ENCODE measurements at places on chromosomes 11 and 22.
A peak's percentile ranks its signal among the peaks of the same experiment; 100 is the strongest.

- no peak for DNase-seq
Observed at GRCh38 chr22:49362211-49362839, 465.3 kb downstream of the BRD1 start.

GRCh38 chr11:125224391-125225021 is 60.0 kb downstream of the PKNOX2 start:
- no peak for DNase-seq

DNA sequence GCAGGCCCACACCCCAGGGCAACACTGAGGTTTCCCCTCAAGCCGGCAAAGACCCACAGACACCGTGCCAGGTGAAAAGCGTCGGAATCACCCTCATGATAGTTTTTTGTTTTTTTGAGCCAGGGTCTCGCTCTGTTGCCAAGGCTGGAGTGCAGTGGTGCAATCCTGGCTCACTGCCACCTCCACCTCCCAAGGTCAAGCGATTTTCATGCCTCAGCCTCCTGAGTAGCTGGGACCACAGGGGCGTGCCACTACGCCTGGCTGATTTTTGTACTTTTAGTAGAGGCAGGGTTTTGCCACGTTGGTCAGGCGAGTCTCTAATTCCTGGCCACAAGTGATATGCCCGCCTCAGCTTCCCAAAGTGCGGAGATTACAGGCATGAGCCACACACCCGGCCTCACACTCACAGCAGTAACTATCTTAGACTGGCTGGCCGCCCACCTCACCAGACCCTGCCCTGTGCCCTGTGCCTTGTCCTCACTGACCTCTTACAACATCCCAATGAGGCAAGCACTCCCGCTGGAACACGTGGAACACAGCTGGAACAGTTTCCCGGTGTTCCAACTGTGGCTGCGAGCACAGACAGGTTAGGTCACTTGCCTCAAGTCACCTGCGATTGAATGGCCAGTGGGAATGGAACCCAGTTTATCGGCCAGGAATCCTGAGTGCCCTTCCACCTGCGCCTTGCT is 21.1 kb downstream of the LRRC10B start:
- DNase-seq, result no peak

- no peak for DNase-seq
Observed at GRCh38 chr11:85787809-85788760, 22.9 kb downstream of the SYTL2 start.

- DNase-seq, result no peak
Observed at GRCh38 chr22:31695423-31695822, 33.4 kb upstream of the PISD start.

DNA sequence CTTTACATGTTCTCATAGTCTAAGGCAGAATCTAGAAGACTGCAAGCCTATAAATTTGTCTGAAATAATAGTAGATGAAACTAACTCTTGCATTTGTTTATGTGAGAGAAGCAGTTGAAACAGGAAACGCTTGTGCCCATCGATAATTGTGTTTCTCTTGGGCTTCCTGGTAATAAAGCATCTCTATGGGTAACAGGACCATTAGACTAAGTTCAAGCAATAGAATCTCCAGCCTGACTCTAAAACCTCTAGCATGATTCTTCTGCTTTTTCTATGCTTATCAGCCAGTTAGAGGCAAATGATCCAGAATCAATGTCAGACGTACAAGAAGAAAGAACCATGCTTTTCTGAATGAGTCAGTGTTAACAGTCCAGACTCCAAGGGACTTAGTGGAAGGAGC is 1734.4 kb downstream of the LRRC4C start:
- no peak for DNase-seq

DNA sequence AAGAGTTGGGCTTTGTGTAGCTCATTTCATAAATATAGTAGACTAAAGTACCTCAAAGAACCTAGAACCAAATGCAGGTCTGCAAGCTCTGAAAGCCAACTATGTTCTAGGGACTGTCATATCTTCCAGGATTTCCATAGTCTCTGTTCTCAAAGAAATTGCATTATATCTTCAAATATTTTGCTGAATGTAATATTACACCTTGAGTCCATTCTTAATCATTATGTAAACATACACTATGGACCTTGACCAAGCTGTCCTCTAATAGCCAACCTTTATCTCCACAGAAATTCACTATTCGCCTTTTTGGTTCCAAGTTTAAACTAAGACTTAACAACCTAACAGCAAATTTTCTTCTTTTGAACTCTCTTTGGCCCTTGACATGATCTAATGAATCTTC is 678.7 kb upstream of the ARHGAP42 start:
- DNase-seq, result no peak

DNA sequence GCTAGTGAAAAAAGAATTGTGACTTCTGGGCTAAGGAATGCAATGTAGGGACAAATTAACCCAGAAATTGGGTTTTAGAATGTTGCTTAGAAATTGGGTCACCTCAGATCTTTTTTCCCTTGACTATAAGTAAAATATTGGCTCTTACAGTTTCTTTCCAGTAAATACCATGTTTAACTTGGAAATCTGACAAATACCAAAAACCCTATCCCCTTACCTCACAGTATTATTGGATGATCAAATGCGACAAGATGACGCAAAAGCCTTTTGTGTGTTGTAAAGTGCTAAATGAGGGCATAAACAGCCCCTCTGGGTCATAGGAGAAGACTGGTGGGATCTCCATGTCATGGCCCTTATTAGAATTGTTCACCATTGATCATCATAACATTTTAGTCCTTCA is 6.1 kb upstream of the UPB1 start:
- DNase-seq, result no peak

GRCh38 chr11:100956351-100956750 is 173.3 kb downstream of the PGR start:
- no peak for DNase-seq

GRCh38 chr11:76208438-76209374 is 2.4 kb upstream of the WNT11 start:
- peak; percentile 64 for DNase-seq

DNA sequence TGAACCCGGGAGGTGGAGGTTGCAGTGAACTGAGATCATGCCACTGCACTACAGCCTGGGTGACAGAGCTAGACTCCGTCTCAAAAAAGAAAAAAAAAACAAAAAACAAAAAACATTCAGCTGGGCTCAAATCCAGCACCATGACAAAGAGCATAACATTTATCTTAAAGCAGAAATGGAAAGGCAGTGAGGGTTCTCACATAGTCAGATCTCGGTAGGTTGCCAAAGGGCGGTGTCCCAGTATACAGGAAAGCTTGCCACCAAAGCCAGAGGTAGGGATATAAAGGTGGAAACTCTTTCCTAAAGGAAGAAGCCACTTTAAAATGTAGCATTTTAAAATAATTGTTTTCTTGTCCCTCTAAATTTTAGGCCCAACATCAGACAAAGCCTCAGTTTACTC is 22.4 kb upstream of the CAPRIN1 start:
- no peak for DNase-seq

GRCh38 chr11:117997823-117998579 is 11.8 kb downstream of the IL10RA start:
- no peak for DNase-seq

- no peak for DNase-seq
Observed at GRCh38 chr22:31451709-31452571, 37.7 kb downstream of the EIF4ENIF1 start.

- no peak for DNase-seq
Observed at GRCh38 chr11:37858398-37858797, 1260.4 kb upstream of the RAG2 start.

GRCh38 chr11:112294688-112295340 is 34.2 kb upstream of the PLET1 start:
- no peak for DNase-seq

- no peak for DNase-seq
Observed at GRCh38 chr22:38109371-38110001, 998 bp downstream of the BAIAP2L2 start.

- no peak for DNase-seq
Observed at GRCh38 chr22:20010307-20011122, 6.1 kb downstream of the ARVCF start.

- no peak for DNase-seq
Observed at GRCh38 chr11:106986261-106986660, 32.0 kb downstream of the GUCY1A2 start.

GRCh38 chr22:39684702-39685281 is 114.2 kb downstream of the CACNA1I start:
- DNase-seq, result no peak

GRCh38 chr11:115745066-115745465 is 240.9 kb upstream of the CADM1 start:
- DNase-seq, result no peak

- DNase-seq, result no peak
Observed at GRCh38 chr11:64357904-64358535, 942 bp upstream of the RPS6KA4 start.
